ENCODE measurements at places on chromosomes 11 and 22.

DNA sequence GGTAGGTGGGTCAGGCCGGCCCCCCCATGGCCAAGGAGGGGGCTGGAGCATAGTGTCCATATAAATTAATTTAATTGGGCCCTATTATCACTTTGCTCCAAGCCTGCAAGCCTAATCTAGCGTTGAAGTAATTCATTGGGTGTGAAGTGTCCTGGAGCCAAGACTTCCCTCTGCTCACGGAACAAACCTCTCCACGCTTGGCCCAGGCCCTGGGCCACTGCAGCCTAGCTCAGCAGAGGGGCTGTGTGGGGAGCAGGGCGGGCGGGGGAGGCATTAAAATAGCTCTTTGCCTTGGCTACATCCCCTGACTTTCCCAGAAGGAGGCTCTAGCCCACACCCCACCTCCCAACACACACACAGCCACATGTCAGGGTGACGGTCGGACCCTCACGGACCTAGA is 73.5 kb downstream of the THAP12 start:
- DNase-seq, result no peak

DNA sequence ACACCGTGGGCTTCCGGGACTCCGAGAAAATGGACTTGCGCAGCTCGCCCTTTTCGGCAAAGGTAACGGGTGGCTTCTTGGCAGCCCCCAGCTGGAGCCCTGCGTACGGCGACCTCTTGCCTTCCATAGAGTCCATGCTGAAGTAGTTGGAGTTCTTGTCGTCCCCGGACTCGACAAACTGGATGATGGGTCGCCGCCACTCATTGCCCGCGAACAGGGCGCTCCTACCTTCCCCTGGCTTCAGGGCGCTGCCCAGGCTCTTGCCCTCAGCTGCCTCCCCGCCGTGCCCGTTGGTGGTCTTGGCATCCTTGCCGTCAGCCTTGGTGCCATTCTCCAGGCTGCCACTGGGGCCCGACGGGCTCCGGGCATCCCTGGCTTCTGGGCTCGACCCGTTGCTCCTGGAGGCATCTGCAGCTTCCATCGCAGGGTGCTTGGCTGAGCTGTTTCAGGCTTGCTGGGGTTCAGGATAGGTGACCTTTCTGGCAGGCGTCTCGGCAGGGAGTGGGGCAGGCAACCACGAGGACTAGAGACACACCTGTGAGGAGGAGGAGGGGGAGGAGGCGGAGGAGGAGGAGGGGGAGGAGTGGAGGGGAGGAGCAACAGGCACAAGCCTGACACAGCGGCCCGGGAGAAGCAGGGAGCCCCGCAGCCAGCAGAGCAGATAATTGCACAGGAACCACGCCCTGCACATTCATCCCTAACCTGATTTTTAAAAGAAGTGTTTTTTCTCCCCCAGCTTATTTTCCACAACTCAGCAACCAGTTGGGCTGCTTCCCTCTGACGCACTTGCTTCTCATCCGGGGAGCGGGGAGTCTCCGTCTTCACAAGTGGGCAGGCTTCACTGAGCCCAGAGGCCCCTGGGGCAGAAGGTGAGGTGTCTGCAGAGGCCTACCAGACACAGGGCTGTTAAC is at the start of gene TRIM29:
TSS of gene TRIM29 (minus strand) at position 503 of the 911 bp plus-strand sequence. CDS start at position 421, 82 bp downstream.
- DNase-seq, result peak; percentile 35

GRCh38 chr11:111939836-111940604 is 2.9 kb downstream of the DIXDC1 start:
- DNase-seq, result peak; percentile 66

GRCh38 chr11:17391493-17392355 is 3.3 kb upstream of the KCNJ11 start:
- peak; percentile 12 for DNase-seq

DNA sequence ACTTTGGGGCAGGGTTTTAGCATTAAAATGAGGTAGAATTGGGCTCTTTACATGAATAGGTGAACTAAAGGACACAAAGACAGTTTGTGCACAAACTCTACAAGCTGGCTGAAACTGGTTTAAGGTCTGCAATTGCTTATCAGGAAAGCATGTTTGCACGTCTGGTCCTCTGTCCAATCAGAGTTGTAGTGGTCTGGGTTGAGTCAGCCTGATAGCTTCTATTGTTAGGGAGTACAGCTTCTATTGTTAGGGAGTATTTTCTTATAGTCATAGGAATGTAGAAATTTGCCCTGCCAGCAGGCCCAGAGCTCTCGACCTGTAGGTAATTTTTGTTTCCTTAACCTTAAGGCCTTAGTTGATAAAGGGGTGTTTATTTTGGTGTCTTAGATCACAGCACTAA is 1422.4 kb downstream of the LRRC4C start:
- no peak for DNase-seq

DNA sequence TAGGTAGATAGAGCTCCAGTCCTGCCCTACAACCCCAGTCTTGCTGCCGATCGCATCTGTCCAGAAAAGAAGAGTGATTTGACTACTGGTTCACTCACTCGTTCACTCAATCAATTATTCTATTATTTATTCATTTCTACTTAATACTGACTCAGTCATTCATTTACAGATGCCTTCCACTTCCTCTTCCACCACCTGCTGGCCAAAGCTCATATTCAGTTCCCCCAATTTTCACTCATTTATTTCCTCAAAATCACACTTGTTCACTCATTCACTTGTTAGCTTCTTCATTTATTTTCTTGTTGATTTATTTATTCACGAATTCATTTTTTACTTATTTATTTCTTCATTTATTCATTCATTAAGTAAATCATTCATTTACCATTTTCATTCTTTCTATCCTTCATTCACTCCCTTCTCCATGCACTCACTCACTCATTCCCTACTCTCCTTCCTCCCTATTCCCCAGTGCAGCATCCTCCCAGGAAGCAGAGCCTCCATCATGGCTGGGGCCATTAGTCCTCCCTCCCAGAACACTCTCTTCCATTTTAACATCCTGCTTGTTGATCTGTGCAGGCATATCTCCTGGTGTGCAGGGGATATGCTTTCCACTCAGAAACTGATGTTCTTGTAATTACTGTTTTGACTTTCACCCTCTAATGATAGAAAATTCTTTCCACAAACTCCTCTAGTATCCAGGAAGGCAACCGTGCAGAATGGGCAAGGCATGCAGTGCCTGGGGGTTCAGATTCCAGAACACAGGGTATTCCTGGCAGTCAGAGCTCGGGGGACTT is 281.0 kb downstream of the TENM4 start:
- DNase-seq, result no peak

- DNase-seq, result no peak
Observed at GRCh38 chr11:83312430-83312829, 26.3 kb upstream of the CCDC90B start.

GRCh38 chr22:50343541-50343935 is 411 bp downstream of the PPP6R2 start:
- DNase-seq, result no peak
